Brain (organoid and tissue), 16 donors: ENCODE measurements at places on chromosomes 2 and 18.

GRCh38 chr2:231923951-231924888 lies 2.0 kb downstream of the NPPC start:
- no peak for DNase-seq

DNA sequence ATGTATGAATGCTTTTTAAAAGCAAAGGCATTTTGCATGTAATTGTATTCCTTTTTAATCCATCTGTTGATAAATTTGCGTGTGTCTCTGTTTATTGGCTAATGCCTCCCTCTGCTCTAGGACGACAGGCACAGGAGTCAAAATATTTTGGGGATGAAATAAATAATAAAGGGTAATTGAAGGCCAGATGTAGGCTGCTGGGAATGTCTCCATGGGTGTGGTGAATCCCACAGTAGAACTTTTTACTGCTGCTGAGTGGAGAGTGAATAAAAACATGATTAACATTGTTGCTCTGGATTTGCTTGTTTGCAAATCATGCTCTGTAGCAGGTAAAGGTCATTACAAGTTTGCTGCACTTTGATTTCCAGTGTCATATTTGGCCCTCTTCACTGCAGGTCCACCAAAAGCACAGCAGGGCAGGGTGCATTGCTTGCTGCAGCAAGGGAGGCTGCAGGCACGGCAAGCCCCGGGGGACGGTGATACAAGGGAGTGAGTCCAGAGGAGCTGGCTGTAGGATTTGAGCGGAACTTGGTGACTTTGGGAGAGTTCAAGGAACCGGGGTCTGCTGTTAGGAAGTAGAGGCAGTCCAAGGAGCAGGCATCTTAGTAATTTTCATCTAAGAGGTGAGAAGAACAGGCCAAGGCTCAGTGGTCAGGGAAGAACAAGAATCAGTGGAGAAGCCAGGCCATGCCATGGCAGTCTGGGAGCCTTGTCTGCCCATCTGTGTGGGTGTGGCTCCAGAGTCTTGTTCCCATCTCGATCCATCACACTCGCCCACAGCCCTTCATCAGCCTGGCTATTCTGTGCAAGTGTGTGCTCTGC lies 201.5 kb upstream of the RAB6C start:
- DNase-seq, result no peak

GRCh38 chr2:68119504-68119903 lies 38.2 kb upstream of the PNO1 start:
- DNase-seq, result no peak

GRCh38 chr2:65019675-65020195 lies 30.5 kb downstream of the SLC1A4 start:
- no peak for DNase-seq

DNA sequence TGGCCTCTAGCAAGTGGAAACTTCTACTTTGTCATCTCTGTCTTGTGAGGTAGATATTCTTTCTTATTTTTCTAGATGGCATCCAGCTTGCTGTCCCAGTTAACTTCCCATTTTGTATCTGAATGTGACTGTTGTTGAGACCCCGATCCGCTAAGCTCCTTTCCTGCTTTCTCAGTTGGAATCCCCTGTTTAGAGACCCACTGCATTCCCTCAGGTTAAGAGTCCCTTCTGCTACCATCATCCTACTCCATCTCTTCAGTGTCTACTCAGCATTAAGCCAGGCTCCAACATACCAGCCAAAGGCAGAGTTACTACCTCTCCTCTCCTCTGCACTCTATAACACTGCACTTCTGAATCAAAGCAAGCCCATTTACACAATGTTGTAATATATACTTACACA lies 1300.4 kb upstream of the CHAC2 start:
- DNase-seq, result no peak
